Activated CD4-positive, alpha-beta T cell treated with anti-CD3 and anti-CD28 coated beads, Interleukin-2, amount 10 ng/mL, durations not matched to agents 7 days and 5 days (primary cell): ENCODE measurements at places on chromosomes 12 and 14. TPM values are rescaled to one million over a fixed set of nuclear protein-coding genes. Genes with fewer than 3 reads are reported as not detected.

DNA sequence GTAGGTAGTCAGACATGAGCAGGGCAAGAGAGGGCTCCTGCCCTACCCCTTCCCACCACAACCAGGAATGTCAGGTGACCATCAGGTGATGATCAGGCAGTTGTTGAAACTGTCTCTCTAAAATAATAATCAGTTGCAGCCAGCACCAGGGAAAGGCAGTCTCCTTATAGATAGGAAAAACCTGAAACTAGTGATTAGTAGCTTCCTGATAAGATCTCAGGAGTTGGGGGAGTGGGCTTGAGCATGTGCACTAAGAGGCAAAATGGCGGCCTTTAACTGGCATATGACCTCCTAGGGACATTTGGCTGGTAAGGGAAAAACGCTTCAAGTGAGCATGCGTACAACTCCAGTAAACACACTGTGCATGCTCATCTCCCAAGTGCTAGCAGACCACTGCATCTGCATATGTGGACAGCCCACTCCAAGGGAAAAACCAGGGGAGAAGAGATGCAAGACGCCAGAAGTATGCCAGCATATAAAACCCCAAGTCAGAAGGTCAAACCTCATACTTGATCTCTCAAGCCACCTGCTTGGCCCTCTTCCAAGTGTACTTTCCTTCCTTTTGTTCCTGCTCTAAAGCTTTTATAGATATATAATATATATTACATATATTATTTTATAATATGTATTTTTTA is 37.1 kb downstream of the TGFB3 start:
- H3K36me3 ChIP-seq = peaks cover 3% of the 10 kb centered on the region
- no peak overlapping the region for H3K4me3 ChIP-seq
- no peak overlapping the region for H3K27ac ChIP-seq
- DNase-seq = no peak

DNA sequence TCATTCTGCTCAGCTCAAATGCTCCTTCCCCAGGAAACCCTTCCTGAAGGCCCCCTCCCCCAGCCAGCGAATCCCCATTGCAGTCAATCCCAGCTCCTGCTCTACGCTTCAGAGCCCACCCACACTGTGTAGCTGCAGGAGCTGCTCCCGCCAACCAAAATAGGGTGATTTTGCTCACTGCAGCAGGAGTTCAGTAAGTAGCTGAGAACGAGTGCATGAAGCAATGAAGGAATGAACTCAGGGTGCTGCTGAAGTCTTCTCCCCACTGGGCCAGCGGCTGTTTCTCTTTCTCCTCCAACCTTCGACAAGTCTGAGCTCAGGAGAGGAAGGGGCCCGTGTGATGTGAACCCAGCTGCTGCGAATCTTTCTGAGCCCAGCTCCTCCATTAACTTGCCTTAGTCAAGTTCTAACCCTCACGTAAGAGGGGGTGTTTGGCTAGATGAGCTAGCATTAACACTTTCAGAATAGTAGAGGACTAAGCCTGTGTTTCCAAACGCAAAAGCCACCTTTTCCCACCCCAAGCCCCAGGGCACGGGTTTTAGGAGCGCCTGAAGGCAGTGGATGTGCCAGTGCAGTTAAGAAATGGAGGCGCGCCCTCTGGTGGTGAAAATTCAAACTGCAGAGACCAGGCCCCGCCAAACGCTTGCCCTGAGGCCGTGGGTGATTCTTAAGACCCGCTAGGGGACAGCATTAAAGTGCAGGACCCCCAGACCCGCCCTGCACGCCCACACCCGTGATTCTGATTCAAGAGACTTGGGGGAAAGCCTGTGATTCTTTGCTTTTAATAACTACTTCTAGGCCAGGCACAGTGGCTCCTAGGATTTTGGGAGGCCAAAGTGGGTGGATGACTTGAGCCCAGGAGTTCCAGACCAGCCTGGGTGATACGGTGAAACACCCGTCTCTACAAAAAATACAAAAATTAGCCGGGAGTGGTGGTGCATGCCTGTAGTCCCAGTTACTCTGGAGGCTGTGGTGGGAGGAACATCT is 11.9 kb upstream of the SERPINA4 start:
- H3K4me1 ChIP-seq = no peaks in the 10 kb centered on the region
- DNase-seq = peak; percentile 61
- H3K27ac ChIP-seq = no peak overlapping the region

The ARHGEF25 gene
- 0.42 TPM for total RNA-seq

The SERPINA12 gene
- total RNA-seq = not detected

DNA sequence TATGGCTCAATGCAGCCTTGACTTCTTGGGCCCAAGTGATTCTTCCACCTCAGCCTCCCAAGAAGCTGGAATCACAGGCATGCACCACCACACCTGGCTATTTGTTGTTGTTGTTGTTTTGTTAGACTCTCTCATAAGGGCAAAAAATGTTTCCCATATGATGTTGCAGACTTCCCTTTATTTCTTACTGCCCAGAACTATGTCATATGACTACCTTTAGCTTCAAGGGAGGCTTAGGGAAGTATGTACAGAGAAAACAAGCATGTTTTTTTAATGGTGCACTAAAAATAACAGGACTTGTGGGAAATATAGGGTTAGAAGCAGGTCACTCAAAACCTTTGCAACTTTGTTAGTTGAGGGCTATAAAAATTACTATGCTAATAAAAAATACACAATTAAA is 4.3 kb upstream of the GPR19 start:
- peaks cover 6% of the 10 kb centered on the region for H3K36me3 ChIP-seq
- no peaks in the 10 kb centered on the region for H3K27me3 ChIP-seq
- no peak for DNase-seq
- H3K27ac ChIP-seq = peak overlapping the region; percentile 5
- no peak overlapping the region for H3K4me3 ChIP-seq

DNA sequence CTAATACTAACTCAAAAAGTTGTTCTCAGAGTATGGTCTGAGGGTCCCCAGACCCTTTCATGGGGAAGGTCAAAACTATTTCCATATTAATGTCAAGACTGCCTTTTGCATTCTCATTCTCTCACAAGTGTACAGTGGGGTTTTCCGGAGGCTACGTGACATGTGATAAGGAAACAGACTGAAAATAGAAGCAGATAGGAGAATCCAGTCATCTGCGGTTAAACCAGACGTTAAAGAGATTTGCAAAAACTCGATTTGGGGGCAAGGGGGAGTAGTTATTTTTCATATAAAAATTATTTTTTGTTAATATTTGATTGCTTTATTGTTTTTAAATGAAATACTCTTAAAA is 1.0 kb upstream of the NAP1L1 start:
- peaks cover 45% of the 10 kb centered on the region for H3K4me1 ChIP-seq
- peak overlapping the region; percentile 100 for H3K27ac ChIP-seq
- H3K4me3 ChIP-seq = peak overlapping the region; percentile 99

- no peak overlapping the region for H3K27ac ChIP-seq
- no peaks in the 10 kb centered on the region for H3K4me1 ChIP-seq
- DNase-seq = no peak
- H3K4me3 ChIP-seq = no peak overlapping the region
Measured at GRCh38 chr12:129696926-129697325, 206.9 kb downstream of the TMEM132D start.

The CD27 gene
- 115 TPM for total RNA-seq

DNA sequence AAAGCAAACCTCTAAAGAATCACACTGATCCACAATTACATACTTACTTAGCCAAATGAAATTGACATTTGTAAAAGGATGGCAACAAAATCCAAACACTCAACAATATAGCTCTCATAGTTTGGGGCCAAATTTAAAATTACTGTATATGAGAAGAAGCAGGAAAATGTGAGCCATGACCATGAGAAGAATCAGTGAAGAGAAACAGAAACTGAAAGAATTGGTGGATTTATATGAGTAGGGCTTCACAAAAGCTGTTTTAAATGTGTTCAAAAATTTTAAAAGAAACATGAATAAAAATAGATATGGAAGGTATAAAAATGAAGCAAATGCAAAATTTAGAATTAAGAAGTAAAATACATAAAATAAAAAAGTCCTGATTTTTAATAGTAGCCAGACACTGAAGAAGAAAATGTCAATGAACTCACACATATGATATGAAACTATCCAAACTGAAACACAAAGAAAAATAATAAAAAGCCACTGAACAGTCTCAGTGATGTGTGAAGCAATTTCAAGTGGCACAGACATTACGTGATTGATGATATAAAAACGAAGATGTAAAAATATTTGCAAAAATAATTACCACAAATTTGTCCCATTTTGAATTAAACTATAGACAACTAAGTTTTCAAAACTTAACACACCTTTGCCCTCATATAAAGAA is 87.9 kb upstream of the MDGA2 start:
- no peak overlapping the region for H3K4me3 ChIP-seq
- no peak for DNase-seq
- H3K4me1 ChIP-seq = no peaks in the 10 kb centered on the region
- H3K27me3 ChIP-seq = no peaks in the 10 kb centered on the region
- no peak overlapping the region for H3K27ac ChIP-seq

GRCh38 chr12:93130366-93131054 is 201.4 kb upstream of the EEA1 start:
- peaks cover 10% of the 10 kb centered on the region for H3K4me1 ChIP-seq
- H3K27me3 ChIP-seq = no peaks in the 10 kb centered on the region
- H3K4me3 ChIP-seq = no peak overlapping the region
- DNase-seq = no peak

GRCh38 chr14:54562334-54562733 is 4.6 kb upstream of the SAMD4A start:
- no peak overlapping the region for H3K27ac ChIP-seq
- peaks cover 31% of the 10 kb centered on the region for H3K27me3 ChIP-seq
- DNase-seq = no peak
- H3K36me3 ChIP-seq = no peaks in the 10 kb centered on the region
- peaks cover 13% of the 10 kb centered on the region for H3K4me1 ChIP-seq
- no peak overlapping the region for H3K4me3 ChIP-seq

The PLEKHA5 gene
- total RNA-seq = 5.1 TPM

The ERC1 gene
- 43.4 TPM for total RNA-seq

DNA sequence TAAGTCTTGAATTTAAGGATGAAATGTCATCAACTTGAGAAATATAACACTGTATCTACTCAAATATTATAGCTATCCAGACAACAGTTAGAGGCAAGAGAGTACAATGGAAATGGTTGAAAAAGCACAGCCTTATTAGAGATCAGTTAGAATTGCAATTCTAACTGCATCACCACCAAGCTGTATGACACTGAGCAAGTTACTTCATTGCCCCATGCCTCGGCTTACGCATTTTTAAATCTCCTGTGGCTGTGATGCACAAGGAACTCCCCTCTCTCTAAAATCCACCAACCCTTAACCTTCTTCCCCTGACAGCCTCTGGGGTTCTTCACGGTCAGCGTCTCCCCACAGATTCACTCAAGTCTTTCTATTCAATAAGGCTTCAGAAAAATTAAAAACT is 75.1 kb downstream of the MED13L start:
- peaks cover 10% of the 10 kb centered on the region for H3K36me3 ChIP-seq
- DNase-seq = no peak
- H3K4me1 ChIP-seq = peaks cover 11% of the 10 kb centered on the region
- no peak overlapping the region for H3K27ac ChIP-seq

- no peak overlapping the region for H3K4me3 ChIP-seq
- no peak overlapping the region for H3K27ac ChIP-seq
- no peaks in the 10 kb centered on the region for H3K36me3 ChIP-seq
- no peaks in the 10 kb centered on the region for H3K27me3 ChIP-seq
- DNase-seq = no peak
Measured at GRCh38 chr14:90453401-90453951, 56.6 kb downstream of the CALM1 start.

The NGB gene
- not detected for total RNA-seq

GRCh38 chr14:29716150-29716549 is 211.5 kb downstream of the PRKD1 start:
- no peaks in the 10 kb centered on the region for H3K4me1 ChIP-seq
- H3K4me3 ChIP-seq = no peak overlapping the region
- no peaks in the 10 kb centered on the region for H3K36me3 ChIP-seq
- no peak overlapping the region for H3K27ac ChIP-seq

The GPRC5D gene
- 0.22 TPM for total RNA-seq

DNA sequence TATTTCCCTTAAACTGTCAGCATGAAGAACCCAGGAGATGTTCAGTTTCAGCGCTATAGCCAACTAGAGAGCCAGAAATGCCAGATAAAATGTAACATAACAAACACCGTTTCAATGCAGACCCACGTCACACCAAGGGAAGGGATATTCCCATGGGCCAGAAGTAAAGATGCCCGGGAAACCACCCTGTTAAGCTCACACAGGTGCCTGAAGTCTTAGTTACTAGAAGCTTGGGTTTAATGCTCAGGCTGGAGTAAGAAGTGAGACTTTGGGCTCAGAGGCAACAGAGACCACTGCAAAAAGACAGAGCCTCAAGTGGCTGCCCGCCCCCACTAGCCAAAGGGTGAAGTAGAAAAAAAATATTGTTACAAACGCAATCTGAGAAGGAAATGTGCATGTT is 52.3 kb downstream of the SYNE3 start:
- H3K4me3 ChIP-seq = no peak overlapping the region
- peaks cover 57% of the 10 kb centered on the region for H3K4me1 ChIP-seq
- peaks cover 69% of the 10 kb centered on the region for H3K36me3 ChIP-seq
- peak overlapping the region; percentile 93 for H3K27ac ChIP-seq

The HELB gene
- total RNA-seq = 43.3 TPM

The AGAP2 gene
- 73.3 TPM for total RNA-seq

DNA sequence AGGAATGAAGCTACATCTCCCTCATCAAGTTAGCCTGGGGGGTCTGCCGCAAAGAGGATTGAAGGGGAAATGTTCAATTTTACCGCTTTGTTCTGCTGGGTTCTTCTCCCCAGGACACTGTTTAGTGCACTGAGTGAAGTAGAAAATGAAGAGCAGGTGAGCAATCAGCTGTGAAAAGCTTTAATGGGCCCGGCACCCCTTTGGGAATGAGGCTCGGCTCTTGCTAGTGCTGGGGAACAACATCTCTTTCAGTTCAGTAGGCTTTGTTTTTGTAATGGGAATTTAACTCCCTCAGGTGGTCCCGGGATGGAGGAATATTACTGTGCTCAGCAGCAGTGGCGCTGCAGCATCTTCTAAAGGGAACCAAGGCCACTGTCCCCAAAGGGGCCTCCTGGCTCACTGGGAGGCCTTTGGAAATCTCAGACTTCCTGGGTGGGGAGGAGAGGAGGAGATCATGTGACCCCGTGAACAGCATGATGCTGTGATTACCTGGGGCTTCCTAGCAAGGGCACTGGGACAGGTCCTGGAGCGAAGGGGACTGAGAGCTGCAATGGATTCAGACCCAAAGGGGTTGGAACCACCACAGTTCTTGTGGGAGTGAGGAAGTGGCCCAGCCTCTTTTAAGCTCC is 85.2 kb upstream of the MAX start:
- peaks cover 2% of the 10 kb centered on the region for H3K27me3 ChIP-seq
- no peak overlapping the region for H3K27ac ChIP-seq
- no peak overlapping the region for H3K4me3 ChIP-seq

GRCh38 chr14:93752980-93753561 is 35.2 kb downstream of the PRIMA1 start:
- no peak overlapping the region for H3K27ac ChIP-seq
- H3K27me3 ChIP-seq = no peaks in the 10 kb centered on the region
- H3K4me3 ChIP-seq = no peak overlapping the region
- H3K4me1 ChIP-seq = no peaks in the 10 kb centered on the region

DNA sequence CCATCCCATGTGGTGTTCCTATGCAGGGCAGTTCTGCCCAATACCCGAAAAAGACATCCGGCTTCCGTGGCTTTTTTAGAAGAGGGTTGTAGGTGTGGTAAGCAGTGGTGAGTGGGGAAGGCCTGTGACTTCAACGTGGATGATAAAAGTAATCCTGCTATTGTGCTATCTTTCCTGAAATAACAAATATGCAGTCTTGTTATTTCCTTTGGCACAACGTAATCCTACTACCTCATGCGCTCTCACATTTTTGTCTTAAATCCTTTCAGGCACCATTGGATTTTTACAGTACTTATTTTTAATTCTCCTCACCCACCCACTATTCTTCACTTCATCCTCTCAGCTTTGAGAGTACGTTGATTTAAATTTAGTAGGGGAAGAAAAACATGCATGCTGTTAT is 96.8 kb downstream of the IPO8 start:
- DNase-seq = no peak
- H3K27ac ChIP-seq = no peak overlapping the region
- no peak overlapping the region for H3K4me3 ChIP-seq
- H3K36me3 ChIP-seq = no peaks in the 10 kb centered on the region

The BATF gene
- total RNA-seq = 41.0 TPM

The SLC11A2 gene
- total RNA-seq = 37.4 TPM
